ENCODE measurements at places on chromosomes 1 and 21.
A peak's percentile ranks its signal among the peaks of the same experiment; 100 is the strongest.

DNA sequence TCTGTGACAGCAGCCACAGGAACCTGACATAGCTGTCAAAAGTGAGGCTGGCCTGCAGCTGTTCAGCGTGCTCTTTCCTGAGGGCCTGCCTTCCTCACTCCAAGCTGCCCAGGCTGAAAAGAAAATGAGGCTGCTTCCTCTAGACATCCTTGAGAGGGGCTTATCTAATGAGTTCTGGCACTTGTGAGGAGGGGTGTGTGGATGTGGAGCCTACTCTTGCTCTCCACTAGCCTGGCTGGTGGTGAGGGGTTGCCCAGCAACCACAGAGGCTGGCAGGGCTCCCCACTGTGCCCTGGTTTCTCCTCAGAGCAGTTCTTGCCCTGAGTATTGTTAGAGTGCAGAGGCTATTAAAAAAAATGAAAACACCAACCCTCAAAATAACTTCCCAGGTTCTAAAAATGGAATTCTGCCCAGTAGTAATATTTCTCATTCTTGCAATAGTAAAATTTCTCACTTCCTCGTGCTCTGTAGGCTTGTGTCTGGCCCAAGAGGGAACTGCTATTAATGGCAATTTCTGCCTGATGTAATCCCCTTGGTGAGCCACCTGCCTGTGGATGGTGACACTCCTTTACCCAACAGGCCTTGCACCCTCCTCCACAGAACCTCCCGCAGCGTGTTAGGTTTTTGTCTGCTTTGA is 52.6 kb upstream of the EPS8L3 start:
- DNase-seq, result peak; percentile 52

DNA sequence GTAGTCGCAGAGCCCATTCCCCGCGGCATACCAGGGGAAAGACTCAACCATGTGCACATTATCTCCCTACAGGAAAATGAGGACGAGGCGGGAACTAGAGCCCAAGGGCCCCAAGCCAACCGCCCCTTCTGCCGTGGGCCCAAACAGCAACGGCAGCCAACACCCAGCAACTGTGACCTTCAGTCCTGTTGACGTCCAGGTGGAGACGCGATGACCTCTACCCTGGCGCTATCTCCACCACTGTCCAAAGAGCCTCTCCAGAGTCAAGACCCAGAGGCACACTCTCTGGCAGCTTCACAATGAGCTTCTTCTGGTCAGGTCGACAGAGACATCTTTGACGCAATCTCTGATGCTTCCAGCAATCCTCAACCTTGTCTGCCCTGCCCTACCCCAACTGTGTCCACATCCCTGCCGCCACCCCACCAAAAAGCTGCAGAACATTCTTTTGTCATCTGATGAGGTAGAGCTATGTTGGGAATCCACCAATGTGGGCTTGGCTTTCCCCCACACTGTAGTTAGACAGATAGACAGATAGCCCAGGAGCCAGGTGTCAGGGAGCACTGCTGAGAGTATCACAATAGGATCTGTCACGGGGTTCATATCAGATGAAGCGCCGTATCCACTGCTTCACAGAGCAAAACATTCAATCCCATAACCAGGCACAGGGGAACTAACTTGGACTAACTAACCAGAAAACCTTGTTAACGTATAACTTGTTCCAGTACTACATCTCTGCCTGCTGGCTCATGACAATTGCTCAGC is 37.4 kb upstream of the SRRM1 start:
- no peak for DNase-seq

DNA sequence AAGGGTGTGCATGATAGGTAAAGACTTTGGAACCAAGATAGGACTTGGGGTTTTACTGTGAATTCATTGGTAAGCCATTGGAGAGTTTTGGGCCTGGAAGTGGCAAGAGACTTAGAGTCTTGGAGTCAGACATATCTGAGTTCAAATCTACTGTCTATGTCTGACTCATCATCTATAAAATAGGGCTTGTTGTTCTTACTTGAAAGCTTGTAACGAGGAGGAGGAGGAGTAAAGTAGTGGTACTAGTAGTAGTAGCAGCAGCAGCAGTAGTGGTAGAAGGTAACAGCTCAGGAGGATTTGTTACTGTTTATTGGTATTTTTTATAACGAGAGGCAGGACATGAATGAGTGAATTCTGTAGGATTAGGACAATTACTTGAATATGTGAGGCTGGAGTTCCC is 62.7 kb downstream of the CACHD1 start:
- no peak for DNase-seq

DNA sequence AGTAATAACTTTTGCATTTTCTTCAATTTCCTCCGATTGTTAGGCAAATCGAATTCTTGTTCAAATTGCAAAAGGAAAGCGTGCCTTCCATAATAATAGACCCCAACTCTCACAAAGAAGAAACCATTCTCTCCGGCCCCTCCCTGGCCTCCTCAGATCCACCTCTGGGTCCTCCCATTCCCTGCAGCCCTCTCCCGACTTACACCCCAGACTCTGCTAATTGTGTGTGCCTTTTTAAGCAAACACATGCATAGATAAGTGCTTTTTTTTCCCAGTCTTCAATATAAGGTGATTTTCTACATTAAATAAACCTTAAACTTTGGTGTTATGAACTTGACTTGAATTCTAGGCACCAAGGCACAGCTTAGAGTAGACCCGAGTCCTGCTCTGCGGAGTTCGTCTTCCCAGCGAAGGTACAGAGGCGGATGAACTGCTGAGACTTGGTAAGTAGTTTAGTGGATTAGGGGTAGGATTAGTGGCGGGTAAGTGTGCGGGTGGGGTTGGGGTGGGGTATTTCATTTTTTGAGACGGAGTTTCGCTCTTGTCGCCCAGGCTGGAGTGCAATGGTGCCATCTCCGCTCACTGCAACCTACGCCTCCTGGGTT is 1.5 kb downstream of the L1TD1 start:
- DNase-seq, result no peak

- DNase-seq, result no peak
Observed at GRCh38 chr1:115524236-115524635, 117.5 kb upstream of the VANGL1 start.

All from GM19239 (cell line).